Umbilical cord (tissue), 2 donors: ENCODE measurements at places on chromosomes 4 and X. TPM values are rescaled to one million over a fixed set of nuclear protein-coding genes. Genes with fewer than 3 reads are reported as not detected.

HOPX gene
- 103 TPM for total RNA-seq

DNA sequence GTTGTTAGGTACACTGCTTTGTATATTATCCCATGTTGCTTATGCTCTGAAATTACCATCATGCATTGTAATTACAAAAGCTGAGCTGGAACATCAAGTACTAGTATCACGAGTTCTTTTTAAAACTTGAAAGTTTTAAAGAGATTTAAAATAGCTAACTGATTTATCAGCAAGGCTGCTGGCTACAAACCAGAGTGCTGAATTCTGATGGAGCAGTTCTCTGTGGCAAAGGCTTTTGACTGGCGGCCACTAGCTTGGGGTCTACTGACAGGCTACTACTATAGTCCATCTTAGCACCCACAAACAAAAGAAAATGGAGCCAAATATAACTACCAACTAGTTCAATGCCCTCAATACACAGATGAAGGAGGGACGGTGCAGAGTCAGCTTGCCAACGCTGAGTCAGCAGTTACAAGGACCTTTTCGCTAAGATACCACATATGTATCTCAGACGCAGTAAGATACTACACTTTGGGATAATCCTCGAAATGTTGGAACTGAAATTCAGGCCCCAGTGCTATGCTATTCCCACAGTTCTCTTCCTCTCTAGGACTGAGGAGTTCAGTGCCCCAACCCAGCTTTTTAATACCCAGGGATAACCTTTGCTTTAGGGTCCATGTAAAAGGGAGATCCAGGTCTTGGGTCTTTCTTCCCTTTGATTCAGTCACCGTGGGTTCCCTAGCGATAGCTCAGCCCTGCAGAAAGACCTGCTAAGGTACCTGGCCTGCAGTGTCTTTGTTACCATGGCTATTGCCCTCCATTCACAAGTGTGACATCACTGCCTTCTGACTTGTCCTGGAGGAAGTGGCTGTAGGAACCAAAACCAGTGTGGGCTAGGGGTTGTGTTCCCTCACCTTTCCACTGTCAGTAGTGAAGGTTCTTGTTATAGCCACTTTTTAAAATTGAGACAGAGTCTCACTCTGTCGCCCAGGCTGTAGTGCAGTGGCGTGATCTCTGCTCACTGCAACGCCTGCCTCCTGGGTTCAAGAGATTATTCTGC, 22.8 kb downstream of the MFAP3L start:
- DNase-seq, result no peak

- DNase-seq, result no peak
These were observed 35.0 kb upstream of the GNPDA2 start for GRCh38 chr4:44761306-44761705.

- no peak for DNase-seq
These were observed 25.4 kb downstream of the EIF4E start for GRCh38 chr4:98903561-98903960.

- peak; percentile 22 for DNase-seq
These were observed 29.0 kb upstream of the CCNG2 start for GRCh38 chr4:77127837-77128621.
